ENCODE measurements at places on chromosomes 13 and 19.
A peak's percentile ranks its signal among the peaks of the same experiment; 100 is the strongest.

GRCh38 chr13:111115965-111116521, 933 bp downstream of the ARHGEF7 start:
- DNase-seq: no peak

DNA sequence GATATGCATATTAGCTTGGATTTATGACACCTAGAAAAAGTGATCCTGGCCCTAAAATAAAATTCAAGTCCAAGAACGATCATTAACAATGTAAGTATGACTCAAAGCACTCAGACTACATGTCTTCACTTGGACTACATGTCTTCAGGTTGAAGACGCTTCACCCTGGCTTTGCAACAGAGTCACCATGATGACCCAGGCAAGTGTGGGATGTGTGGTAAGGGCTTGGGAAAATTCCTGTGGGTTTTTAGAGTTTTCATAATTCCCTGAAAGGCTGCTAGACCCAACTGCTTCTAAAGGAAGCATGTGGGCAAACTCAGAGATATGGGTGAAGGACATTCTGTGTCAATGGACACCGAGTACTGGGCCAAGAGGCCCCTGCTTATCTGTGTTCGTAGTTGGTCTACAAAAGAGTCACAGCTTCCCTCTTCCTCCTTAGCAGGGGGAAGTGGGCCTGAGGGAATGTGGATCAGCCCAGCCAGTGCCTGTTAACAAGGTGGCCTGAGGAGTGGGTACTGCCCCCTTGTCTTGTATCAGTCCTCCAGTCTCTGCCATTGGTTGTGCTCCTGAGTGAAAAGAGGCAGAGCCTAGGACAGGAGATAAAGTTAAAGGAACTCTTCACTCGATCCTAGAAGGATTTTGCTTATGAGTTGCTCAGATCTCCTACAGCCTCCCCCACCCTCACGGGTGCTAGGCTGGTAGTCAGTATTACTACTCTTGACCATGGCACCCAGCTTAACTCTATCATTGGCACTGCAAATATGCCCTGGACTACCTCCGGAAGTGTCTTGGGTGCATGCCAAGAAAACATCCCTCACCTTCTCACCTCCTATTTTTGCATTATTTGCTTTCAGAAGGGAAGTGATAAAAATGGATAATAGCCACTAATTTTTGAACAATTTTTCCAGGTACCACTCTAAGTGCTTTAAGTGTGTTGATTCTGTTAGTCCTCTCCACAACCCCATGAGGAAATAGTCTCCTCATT, 406.3 kb downstream of the COG6 start:
- DNase-seq: no peak

GRCh38 chr13:29849071-29849631, 1.3 kb downstream of the UBL3 start:
- DNase-seq: no peak

DNA sequence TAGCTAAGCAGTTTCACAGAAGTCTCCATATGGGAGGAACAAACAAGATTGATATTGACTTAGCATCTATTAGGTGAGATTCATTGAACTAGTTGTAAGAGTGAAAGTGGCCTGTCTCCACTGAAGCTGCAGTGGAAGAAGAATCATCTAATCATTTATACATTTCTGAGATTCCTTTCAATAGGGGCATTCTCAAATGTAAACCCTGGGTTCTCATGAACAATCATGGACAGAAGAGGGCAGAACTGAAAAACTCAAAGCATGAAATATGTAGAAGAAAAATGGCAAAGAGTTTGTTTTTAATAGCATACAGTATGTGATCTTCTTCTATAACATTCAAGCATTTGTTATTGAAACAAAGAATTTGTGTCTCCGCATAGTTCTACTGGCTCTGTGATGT, 17.6 kb upstream of the POSTN start:
- DNase-seq: no peak

GRCh38 chr19:37551129-37551993, 43.2 kb downstream of the ZNF571 start:
- DNase-seq: peak; percentile 29

DNA sequence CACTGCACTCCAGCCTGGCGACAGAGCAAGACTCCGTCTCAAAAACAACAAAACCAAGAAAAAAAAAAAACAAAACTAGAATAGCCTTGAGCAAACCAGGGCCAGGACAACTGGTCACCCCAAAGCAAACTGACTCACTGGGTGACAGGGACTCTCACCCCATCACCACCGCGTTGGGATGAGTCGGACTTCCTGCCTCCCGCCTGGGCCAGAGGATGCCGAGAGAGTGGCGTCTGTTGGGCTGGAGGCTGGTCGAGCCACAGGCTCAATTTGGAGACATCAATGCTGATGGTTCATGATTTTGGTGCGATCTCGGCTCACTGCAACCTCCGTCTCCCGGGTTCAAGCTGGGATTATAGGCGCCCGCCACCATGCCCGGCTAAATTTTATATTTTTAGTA, 11.6 kb downstream of the TMPRSS9 start:
- no peak for DNase-seq

- DNase-seq: no peak
Measured at GRCh38 chr13:109422161-109422560, 364.2 kb downstream of the IRS2 start.

GRCh38 chr13:76703216-76703615, 183.0 kb downstream of the KCTD12 start:
- DNase-seq: no peak

- DNase-seq: no peak
Measured at GRCh38 chr13:44927968-44928367, 61.3 kb downstream of the NUFIP1 start.

DNA sequence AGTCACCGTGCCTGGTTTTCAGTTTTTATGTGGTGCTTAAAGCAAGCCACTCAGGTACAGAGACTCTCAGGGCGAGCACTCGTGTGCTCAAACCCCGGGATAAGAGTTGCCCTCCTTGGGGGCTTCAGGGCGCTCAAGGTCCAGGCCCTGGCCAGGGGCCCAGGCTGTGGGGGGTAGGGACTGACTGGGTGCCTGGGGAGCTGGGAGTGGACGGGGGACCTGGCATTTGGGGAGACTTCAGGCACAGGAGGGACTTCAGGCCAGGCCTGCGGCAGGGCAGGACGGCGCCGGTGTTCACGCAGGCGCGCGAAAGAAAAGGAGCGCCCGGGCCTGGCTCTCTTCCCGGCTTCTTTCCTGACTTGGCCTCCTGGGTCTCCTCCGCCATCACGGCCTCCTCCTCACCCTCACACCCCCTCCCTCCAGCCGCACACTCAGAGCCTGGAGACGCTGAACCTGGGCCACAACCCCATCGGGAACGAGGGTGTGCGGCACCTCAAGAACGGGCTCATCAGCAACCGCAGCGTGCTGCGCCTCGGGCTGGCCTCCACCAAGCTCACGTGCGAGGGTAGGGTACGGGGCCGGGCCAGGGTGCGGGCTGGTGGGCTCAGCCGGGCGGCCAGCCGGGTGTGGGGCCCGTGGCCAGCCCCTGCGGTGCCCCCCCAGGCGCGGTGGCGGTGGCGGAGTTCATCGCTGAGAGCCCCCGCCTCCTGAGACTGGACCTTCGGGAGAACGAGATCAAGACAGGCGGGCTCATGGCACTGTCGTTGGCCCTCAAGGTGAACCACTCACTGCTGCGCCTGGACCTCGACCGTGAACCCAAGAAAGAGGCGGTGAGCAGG, 16.1 kb downstream of the NKPD1 start:
- no peak for DNase-seq

DNA sequence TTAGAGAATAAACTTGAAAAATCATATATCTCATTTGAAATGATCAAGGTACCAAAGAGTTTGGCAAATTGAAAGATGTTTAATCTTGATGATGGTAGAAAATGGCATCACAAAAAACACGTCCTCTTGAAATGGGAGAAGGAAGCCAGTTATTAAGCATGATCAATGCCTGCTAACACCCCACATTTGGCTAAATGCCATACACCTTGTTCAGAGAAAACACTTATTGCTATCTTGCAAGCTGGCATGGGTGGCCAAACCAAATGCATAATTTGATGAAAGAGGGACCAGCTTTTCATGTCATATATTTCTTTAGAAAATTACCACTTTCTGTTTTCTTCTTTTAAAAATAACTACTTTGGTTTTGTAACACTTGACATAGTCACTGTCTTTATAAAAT, 141.3 kb downstream of the ZAR1L start:
- no peak for DNase-seq
